Airway epithelial cell (primary cell): ENCODE measurements at places on chromosomes 12 and 14. TPM values are rescaled to one million over a fixed set of nuclear protein-coding genes. Genes with fewer than 3 reads are reported as not detected.

The LBHD2 gene
- total RNA-seq, result not detected in 2 replicates

The LRRC10 gene
- total RNA-seq, result not detected in 2 replicates

The L2HGDH gene
- total RNA-seq, result 5.9 and 8.8 TPM in 2 replicates

The LTBP2 gene
- total RNA-seq, result 21.2 and 28.1 TPM in 2 replicates

The TAS2R7 gene
- not detected in 2 replicates for total RNA-seq

The MYF6 gene
- not detected in 2 replicates for total RNA-seq

The PPP4R4 gene
- 6.3 and 8.9 TPM in 2 replicates for total RNA-seq

The RIPK3 gene
- total RNA-seq, result 5.4 and 6.0 TPM in 2 replicates

The GPR162 gene
- total RNA-seq, result 0.09 and 0.21 TPM in 2 replicates

The KRT8 gene
- total RNA-seq, result 425 and 493 TPM in 2 replicates

The INSM2 gene
- total RNA-seq, result not detected in 2 replicates

The SMIM41 gene
- total RNA-seq, result not detected in 2 replicates

The DPF3 gene
- total RNA-seq, result 0.28 TPM in 1 of 2 replicates, not detected in the other

The HSPB8 gene
- 3.4 and 4.2 TPM in 2 replicates for total RNA-seq

The POLE2 gene
- total RNA-seq, result 14.0 and 15.4 TPM in 2 replicates

The USP44 gene
- 0.14 TPM in 1 of 2 replicates, not detected in the other for total RNA-seq

The CCDC175 gene
- not detected in 2 replicates for total RNA-seq

The SOX5 gene
- 0.14 and 0.42 TPM in 2 replicates for total RNA-seq

The GPRC5D gene
- not detected in 2 replicates for total RNA-seq

The KRT77 gene
- total RNA-seq, result 0.09 and 0.21 TPM in 2 replicates

The TBX3 gene
- total RNA-seq, result 3.7 and 4.2 TPM in 2 replicates

The CHGA gene
- total RNA-seq, result 0.07 TPM in 1 of 2 replicates, not detected in the other

The TMX1 gene
- total RNA-seq, result 31.7 and 39.7 TPM in 2 replicates

The PTPRQ gene
- total RNA-seq, result under 0.01 TPM in 1 of 2 replicates, not detected in the other

The OLR1 gene
- 0.07 TPM in 1 of 2 replicates, not detected in the other for total RNA-seq

The FAM181A gene
- 0.09 and 0.99 TPM in 2 replicates for total RNA-seq

The HCAR3 gene
- total RNA-seq, result 0.70 and 2.0 TPM in 2 replicates

The TAPBPL gene
- 2.5 and 3.0 TPM in 2 replicates for total RNA-seq

The GLS2 gene
- 4.2 and 6.0 TPM in 2 replicates for total RNA-seq
